ENCODE measurements at places on chromosomes 16 and 17. TPM values are rescaled to one million over a fixed set of nuclear protein-coding genes. Genes with fewer than 3 reads are reported as not detected.

Gene FZD2
- total RNA-seq: 12.8 TPM

GRCh38 chr17:56230660-56231059 lies 77.4 kb downstream of the ANKFN1 start:
- no peak for DNase-seq

DNA sequence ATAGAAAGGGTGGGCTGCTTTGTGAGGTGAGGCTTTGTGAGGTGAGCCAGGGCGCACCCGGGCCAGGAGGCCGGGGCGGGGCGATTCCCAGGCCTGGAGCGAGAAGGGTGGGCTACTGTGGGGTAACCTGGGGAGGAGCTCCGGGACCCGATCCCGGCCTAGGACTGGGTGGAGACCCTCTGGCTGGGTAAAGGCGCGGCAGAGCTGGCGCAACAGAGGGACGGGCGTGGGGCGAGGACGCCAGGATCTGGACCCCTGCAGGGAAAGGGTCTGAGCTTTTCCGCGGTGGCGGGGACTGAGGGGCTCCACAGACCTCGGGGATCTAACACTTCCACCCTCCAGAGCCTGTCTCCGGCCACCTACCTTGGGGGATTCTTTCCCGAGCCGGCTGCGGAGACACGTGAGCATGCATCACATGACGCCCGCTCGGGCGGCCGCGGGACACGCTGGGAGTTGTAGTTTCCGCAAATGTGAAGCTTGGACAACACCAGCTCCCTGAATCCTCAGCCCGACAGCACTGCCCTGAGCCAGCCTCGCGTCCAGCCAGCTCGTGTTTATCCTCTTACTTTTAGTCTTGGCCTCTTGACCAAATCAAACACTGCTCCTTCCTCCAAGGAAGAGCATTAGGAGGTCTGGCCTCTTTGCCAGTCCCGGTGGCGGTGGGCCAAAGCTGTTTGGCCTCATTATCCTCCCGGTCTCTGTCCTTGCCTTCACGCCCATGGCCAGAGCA lies at the start of gene SLC38A7:
Gene SLC38A7, minus strand, starts transcription at position 417 of the 730 bp plus-strand sequence. CDS start 4,644 bp downstream, outside the sequence.
- peak; percentile 50 for DNase-seq

GRCh38 chr17:76643553-76644148 lies at the start of gene ST6GALNAC1:
Gene ST6GALNAC1, minus strand, starts transcription at chr17:76643757. Its CDS starts 119 bp downstream, at chr17:76643638.
- DNase-seq: no peak

DNA sequence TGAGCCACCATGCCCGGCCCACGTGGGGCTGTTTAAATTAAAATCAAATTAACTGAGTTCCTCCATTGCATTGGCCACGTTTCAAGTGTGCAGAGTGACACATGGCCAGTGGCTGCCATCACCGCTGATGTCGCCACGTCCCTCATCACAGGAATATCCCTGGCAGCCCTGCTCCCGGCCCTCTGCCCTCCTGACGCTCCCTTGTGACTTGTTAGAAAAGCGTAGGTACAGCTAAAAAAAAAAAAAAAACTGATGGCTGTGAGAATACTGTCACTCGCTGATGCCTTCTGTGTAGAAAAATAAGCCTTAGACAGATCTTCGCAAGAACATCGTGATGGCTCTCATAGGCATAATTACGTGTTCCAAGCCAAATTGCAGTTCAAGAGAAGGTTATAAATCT lies 21.7 kb downstream of the CARHSP1 start:
- DNase-seq: no peak

DNA sequence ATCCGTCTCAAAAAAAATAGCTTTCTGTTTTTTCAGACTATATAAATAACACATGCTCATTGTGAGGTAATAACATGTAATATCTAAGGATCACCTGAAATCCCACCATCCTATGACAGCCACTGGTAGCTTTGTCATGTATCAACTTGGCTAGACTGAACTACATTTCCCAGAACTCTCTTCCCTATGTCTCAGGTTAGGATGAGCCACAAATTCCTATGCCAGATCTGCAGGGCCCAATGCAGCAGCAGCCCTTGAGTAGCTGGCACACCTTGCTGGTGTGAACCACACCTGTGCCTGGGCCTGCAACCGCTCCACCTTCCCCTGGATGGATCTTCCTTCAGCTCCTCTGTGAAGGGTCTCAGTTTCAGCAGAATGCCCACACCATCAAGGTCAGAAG lies 28.1 kb downstream of the OGFOD1 start:
- no peak for DNase-seq

Gene MFAP4
- 0.52 TPM for total RNA-seq

Gene SNN
- 12.2 TPM for total RNA-seq

Gene IL34
- total RNA-seq: not detected
